ENCODE measurements at places on chromosomes 7 and 10. TPM values are rescaled to one million over a fixed set of nuclear protein-coding genes. Genes with fewer than 3 reads are reported as not detected.
A peak's percentile ranks its signal among the peaks of the same experiment; 100 is the strongest.

DNA sequence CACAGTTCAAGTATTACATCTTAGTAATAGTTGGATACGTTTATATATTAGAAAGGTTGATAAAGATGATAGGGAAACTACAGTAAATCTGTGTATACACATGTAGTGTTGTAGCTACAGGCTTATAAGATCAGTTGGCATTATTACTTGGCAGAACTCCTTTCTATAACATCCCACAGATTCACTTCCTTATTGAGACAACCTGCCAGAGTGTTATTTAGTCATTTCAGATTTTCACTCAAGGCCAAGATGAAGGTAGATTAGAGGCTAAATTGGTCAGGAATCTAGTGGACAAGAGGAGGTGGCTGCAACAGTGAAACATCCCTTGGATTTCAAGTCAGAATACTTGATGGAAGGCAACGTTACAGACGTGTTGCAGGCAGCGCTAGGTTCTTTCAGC lies 63.0 kb downstream of the PAPSS2 start:
- H3K36me3 ChIP-seq = no peaks in the 10 kb centered on the region
- H3K4me1 ChIP-seq = no peaks in the 10 kb centered on the region
- no peak overlapping the region for H3K4me3 ChIP-seq
- no peak overlapping the region for H3K27ac ChIP-seq
- no peaks in the 10 kb centered on the region for H3K27me3 ChIP-seq
- DNase-seq = no peak

DNA sequence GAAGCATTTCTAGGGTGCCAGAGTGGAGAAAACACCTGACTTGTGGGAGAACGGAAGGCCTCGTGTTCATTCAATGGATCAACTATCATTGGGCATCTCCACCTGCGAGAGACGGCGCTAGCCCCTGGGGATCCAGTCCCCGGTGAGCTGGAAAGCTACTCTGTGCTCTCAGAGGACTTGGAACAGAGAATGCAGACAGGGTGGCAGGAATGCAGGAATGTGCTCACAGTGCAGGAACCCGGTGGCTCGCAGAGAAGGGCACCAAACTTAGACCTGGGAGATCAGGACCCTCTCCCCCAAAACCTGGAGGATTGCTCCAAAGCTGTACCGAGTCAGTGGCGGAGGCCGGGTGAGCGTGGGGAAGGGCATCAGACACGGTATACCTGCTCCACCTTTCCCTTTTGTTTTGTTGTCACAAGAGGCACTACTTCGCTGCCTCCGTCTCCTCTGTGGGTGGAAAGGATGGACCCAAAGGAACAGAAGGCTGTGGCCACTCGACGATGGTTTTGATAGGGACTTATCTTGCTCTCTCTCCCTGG lies 569.0 kb upstream of the C7orf33 start:
- H3K27ac ChIP-seq = no peak overlapping the region
- H3K4me3 ChIP-seq = no peak overlapping the region
- H3K27me3 ChIP-seq = no peaks in the 10 kb centered on the region

DNA sequence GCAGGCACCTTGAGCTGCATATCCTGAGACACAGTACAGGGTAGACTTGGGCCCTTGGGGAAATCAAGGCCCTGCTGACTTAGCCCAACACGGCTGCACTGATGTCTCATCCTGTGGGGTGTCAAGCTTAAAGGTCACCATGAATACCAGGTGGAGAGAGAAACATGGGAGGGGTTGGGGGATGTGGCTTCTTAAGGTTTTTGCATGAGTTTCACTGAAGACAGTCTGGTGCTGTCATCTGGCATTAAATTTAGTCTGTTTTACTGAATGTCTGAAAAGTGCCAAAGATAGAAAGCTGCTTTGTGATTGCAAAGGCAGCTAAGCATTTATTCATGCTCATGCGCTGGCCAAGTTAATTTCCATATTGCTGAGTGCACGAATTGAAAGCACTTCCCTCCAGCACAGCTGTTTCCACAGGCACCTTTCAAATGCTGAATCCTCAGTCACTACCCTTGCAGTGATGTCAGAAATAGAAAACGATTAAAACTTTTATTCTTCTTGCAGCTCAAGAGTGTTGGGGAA lies 102.1 kb downstream of the OSBPL3 start:
- DNase-seq = no peak
- H3K4me1 ChIP-seq = no peaks in the 10 kb centered on the region
- H3K36me3 ChIP-seq = no peaks in the 10 kb centered on the region
- H3K27ac ChIP-seq = no peak overlapping the region

- no peak overlapping the region for H3K4me3 ChIP-seq
- no peak overlapping the region for H3K27ac ChIP-seq
- peak; percentile 46 for DNase-seq
Measured at GRCh38 chr10:128463991-128464760, 338.0 kb upstream of the MKI67 start.

DNA sequence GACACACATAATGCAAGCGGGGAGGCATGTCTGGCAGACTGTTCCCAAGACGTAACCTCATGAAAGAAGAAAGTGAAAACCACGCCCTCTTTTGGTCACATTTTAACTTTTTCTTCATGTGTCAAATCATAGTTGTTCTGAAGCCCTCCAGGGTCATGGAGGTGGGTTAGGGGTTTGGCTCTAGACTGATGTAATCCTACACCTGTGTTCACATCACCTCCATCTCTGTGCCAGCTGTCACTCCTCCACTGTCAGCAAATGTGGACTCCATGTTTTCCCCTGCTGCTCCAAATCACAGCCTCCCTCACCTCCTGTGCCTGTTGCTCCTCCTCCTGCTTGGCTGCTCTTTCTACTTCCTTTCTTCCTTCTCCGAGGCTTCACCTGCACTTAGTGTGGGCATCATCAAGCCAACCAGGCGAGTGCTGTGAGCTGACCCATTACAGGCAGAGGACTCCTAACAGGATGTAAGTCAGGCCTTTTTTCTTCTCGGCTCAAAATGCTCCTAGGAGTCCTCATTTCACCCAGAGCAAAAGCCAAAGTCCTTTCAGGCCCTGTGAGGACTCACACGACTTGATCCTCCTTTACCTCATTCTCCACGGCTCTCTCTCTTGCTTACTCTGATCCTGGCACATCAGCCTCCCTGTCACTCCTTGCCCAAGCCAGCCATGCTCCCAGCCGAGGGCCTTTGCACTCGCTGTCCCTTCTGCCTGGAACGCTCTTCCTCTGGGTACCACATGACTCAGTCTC lies 66.4 kb upstream of the IFRD1 start:
- no peaks in the 10 kb centered on the region for H3K36me3 ChIP-seq
- H3K27me3 ChIP-seq = no peaks in the 10 kb centered on the region
- DNase-seq = no peak

SLC26A3 gene
- 3.3 TPM for total RNA-seq

GRCh38 chr7:67947646-67948045 lies 951.0 kb downstream of the TYW1 start:
- no peak for DNase-seq
- H3K36me3 ChIP-seq = no peaks in the 10 kb centered on the region
- no peaks in the 10 kb centered on the region for H3K4me1 ChIP-seq
- no peak overlapping the region for H3K4me3 ChIP-seq
- H3K27me3 ChIP-seq = no peaks in the 10 kb centered on the region
- H3K27ac ChIP-seq = no peak overlapping the region

MRLN gene
- not detected for total RNA-seq

CUZD1 gene
- 0.23 TPM for total RNA-seq

GRCh38 chr7:49522111-49522510 lies 251.3 kb upstream of the VWC2 start:
- DNase-seq = no peak
- H3K27me3 ChIP-seq = no peaks in the 10 kb centered on the region
- H3K4me3 ChIP-seq = no peak overlapping the region
- no peaks in the 10 kb centered on the region for H3K36me3 ChIP-seq
- H3K27ac ChIP-seq = no peak overlapping the region

GRCh38 chr10:3631701-3632330 lies 153.2 kb downstream of the KLF6 start:
- no peak overlapping the region for H3K27ac ChIP-seq
- no peaks in the 10 kb centered on the region for H3K27me3 ChIP-seq
- no peak for DNase-seq

DNA sequence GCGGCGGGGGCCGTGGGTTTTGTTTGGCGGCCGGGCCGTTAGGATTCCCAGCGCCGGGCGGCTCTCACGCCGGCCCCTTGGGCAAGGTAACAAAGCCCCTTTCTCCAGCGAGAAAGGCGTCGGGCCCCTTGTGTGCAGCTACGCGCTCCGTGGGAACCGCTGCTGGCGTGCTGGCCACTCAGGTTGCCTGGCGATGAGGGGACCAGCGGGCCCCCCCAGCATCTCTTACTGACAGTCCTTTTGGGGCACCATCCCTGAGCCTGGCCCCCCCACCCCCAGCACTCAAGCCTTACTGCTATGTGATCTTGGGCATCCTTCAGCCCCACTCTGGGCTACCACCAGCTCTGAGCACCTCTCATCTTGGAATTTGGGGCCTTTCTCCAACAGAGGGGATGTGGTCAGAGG lies 1.8 kb downstream of the LFNG start:
- H3K27me3 ChIP-seq = no peaks in the 10 kb centered on the region
- peak overlapping the region; percentile 82 for H3K27ac ChIP-seq
- H3K36me3 ChIP-seq = no peaks in the 10 kb centered on the region

CNTNAP2 gene
- total RNA-seq = 43.7 TPM

GRCh38 chr7:13878154-13878553 lies 111.3 kb downstream of the ETV1 start:
- no peak for DNase-seq

GRCh38 chr7:47482013-47482875 lies 99.7 kb downstream of the TNS3 start:
- no peaks in the 10 kb centered on the region for H3K36me3 ChIP-seq
- H3K4me3 ChIP-seq = no peak overlapping the region
- DNase-seq = no peak
- H3K27me3 ChIP-seq = no peaks in the 10 kb centered on the region

MYH16 gene
- 0.97 TPM for total RNA-seq

GRCh38 chr10:25455980-25456567 lies 281.3 kb downstream of the GPR158 start:
- DNase-seq = no peak
- H3K27ac ChIP-seq = no peak overlapping the region
- H3K36me3 ChIP-seq = no peaks in the 10 kb centered on the region
- no peaks in the 10 kb centered on the region for H3K4me1 ChIP-seq
- no peak overlapping the region for H3K4me3 ChIP-seq
- no peaks in the 10 kb centered on the region for H3K27me3 ChIP-seq

DNA sequence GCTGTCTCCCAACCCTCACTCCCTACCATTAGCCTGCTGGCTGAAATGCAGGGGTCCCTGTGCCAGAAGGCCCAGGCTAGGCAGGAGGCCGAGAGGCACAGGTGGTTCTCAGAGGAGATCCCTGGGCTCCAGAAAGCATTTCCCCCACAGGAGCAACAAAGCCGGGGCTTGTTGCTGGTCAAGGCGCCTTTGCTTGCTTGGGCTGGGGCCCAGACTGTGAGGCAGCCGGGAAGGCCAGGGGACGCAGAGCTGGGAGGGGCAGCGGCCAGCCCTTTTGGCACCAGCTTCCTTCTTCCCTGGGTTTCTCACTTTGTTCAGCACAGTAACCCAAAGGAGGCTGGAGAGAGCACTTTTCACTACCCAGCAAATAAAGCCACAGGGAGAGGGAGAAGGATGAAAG lies 48.6 kb downstream of the FBXW4 start:
- no peaks in the 10 kb centered on the region for H3K36me3 ChIP-seq
- H3K27ac ChIP-seq = no peak overlapping the region
- no peaks in the 10 kb centered on the region for H3K27me3 ChIP-seq
- H3K4me3 ChIP-seq = no peak overlapping the region
- H3K4me1 ChIP-seq = no peaks in the 10 kb centered on the region

DNA sequence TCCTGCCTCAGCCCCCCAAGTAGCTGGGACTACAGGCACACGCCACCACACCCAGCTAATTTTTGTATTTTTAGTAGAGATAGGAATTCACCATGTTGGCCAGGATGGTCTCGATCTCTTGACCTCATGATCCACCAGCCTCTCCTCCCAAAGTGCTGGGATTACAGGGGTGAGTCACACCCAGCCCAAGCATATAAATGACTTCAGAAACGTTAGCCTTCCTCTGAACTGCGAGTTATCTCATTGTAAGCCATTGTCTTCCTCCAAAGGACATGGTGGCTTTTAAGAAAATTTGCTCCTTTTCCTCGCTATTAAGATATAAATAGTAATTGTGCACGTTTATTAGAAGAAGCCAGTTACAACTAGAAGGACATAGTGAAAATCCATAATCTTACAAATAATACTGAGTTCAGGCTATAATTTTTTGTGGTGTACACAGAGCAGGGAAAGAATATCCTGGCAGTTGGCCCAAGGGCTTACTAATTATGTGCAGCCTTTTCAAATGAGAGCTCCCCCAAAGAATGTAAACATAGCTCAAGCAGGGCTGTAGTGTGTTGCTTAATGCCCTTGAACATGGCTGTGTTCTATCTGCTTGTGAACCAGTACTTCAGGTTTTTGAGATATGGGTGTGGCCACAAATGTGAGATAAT lies 495.8 kb downstream of the PARD3 start:
- H3K27me3 ChIP-seq = no peaks in the 10 kb centered on the region
- H3K4me1 ChIP-seq = no peaks in the 10 kb centered on the region
- peak; percentile 64 for DNase-seq
- no peaks in the 10 kb centered on the region for H3K36me3 ChIP-seq
- H3K4me3 ChIP-seq = no peak overlapping the region

- DNase-seq = no peak
- no peaks in the 10 kb centered on the region for H3K4me1 ChIP-seq
- no peaks in the 10 kb centered on the region for H3K36me3 ChIP-seq
Measured at GRCh38 chr7:137771679-137772078, 75.1 kb downstream of the DGKI start.

DNA sequence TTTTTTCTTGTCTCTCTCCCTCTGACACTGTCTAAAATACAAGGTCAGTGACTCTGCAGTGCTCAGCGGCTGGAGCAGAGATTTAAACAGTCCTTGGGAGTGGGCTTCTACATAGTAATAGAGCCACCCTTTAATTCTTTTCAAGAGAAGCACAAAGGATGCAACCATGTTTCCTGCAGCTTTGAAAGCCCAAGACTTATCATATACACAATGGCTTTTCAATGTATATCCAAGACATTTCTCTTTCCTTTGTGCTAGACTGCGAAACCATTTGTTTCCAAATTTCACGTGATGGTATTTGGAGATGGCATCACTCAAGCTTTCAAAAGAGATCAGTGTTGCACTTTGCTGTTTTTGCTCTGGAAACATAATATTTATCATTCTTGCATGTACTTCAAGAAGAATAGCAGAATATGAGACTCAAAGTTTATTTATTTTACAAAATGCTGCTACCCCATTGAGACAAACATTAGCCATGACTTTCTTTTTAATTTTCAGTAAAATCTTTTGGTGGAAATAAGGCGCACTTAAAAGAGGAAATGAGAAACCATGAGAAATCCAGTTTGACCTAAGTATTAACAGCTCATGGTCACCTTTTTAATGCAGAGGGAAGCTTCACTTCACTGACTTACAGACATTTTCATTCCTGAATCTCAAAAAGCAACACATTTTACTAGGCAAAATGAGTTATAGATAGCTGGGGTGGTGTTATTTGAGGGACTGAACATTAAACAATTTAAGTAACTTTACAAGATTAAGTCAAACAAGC lies 76.6 kb downstream of the SEMA3C start:
- H3K4me3 ChIP-seq = no peak overlapping the region
- peak overlapping the region; percentile 14 for H3K27ac ChIP-seq
- DNase-seq = no peak
- peaks cover 5% of the 10 kb centered on the region for H3K4me1 ChIP-seq
